ENCODE measurements at places on chromosomes 2 and 18.
A peak's percentile ranks its signal among the peaks of the same experiment; 100 is the strongest.

DNA sequence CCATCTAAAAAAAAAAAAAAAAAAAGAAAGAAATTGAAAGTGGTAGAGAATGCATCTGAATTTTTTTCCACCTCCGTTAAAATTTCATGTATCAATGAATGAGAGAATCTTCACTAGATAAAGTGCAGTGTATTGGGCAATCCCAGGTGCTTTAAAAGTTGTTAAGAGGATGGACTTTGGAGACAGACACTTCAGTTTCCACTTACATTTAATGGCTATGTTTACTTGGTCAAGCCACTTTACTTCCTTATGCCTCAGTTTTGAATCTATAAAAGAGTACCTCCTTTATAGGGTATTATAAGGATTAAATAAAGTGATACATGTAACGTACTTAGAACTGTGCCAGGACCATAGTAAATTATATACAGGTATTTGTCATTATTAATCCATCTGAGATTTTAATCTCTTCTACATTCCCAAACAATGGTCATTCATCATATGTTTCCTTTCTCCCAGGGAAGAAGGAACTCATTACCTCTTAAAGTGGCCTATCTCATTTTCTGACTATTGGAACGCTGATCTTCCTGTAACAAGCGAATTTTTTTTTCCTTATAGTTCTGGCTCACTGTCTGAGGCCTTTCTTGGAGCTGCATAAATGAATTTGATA is 29.1 kb upstream of the TANK start:
- DNase-seq = no peak

- no peak for DNase-seq
Observed at GRCh38 chr2:207558079-207558491, 28.3 kb downstream of the CREB1 start.

DNA sequence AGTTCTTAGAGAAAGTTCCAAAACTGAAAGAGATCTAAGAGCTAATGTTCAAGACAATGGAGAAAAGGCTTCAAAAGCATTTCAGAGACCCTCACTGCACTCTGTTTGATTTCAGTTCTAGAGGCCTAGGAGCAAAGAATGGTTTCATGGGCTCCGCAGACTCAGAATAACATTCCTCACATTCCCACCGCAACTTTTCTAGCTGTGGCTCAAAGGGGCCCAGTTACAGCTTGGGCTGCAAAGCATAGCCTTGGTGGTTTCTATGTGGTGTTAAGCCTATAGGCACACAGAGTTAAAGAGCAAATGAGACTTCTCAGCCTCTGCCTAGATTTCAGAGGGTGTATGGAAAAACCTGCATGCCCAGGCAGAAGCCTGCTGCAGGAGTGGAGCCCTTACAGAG is 73.0 kb downstream of the FSIP2 start:
- no peak for DNase-seq

DNA sequence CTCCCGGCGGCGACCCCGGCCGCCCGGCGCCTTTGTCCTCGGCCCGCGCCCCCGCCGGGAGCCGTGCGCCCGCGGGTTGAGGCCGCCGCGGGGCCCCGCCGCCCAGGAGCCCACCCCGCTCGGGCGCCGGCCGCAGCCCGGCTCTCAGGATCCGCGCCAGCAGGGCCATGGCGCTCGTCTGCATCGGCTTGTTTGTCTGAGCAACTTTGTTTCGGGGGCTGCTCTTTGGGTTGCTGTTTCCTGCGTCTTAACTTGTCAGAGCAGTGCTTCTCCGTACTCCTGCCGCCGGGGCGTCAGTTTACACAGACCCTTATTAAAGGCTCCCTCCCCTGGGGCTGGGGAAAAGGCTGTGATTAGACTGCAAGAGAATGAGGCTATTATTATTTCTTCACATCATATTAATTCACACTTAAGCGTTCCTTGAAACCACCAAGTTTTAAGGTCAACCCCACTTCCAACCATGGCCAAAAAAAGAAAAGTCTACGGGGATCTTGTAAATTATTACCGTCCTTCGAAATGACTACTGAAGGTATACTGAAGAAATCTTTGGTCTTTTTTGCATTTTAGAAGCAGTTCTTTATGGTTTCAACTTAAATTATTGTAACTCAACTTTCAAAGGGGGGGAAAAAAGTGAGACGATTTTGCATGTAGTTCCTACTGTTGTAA is at the start of gene CYP27C1:
Gene CYP27C1, minus strand, starts transcription at position 198 of the 666 bp plus-strand sequence. Its CDS starts 29 bp downstream, at position 169.
- peak; percentile 67 for DNase-seq

DNA sequence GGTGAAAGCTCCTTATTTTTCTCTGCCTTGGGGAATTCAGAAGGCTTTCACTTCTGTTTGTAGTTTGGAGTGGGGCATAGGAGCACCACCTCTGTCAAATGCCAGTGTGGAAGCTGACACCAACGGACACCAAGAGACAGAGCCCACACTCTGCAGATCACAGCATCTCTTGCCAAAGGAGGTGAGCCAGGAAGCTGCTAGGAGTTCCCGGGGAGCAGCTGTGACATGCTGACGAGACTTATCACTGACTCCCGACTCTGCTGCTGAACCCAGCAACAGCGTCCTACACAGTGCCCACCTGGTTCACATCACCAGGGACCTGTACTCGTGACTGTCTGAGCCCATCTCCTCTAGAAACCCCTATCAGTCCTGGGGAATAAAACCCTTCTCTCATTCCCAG is 8.1 kb downstream of the TEX51 start:
- no peak for DNase-seq

DNA sequence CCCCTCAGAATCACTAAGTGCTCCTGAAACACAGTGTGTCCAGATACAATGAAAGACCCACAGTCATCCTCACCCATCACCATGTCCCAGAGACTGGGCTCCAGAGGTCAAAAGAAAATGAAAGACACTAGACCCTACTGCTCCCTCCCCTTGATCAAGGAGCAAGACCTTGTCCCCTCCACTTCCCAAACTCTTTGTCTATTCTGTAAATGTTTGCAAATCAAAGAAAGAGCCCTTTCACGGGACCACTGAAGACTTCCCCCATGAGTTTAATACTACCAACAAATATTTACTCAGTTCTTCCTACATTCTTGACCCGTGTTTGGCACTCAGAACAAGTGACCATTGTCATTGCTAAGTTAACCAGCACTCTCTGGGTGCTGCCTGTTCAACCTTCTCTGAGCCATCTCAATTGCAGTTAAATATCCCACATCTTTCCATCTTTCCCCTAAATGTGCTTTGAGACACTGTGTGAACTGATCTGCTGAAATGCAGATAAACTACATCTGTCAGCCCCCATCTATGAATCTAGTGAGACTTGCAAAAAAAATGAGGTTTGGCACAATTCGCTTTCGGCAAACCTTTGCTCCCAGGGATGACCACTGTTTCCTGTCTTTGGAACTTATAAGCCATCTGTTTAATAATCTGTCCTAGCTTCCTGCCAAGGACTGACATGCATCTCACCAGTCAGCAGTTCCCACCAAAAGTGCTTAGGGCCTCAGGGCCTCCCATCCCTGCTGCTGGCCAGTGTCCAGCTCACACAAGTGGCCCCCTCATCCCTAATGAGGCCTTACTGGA is 170.3 kb downstream of the GFPT1 start:
- no peak for DNase-seq
